ENCODE measurements at places on chromosomes 1 and 21.
A peak's percentile ranks its signal among the peaks of the same experiment; 100 is the strongest.

- no peak for DNase-seq
Measured at GRCh38 chr1:151007853-151008243, 401 bp upstream of the PRUNE1 start.

- no peak for DNase-seq
Measured at GRCh38 chr1:228286505-228287417, 78.9 kb downstream of the OBSCN start.

DNA sequence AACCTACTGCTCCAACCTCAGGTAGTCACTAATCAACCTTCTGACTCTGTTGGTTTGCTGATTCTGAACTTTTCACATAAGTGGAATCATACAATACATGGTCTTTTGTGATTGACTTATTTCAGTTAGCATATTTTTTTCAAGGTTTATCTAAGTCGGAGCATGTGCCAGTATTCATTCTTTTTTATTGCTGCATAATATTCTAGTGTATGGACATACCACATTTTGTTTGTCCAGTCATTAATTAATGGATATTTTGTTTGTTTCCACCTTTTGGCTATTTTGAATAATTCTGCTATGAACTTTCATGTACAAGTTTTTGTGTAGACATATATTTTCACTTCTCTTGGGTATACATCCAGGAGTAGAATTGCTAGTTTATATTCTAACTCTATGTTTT lies 53.0 kb upstream of the LRRN2 start:
- DNase-seq, result no peak

GRCh38 chr1:157641177-157641576 lies 43.3 kb upstream of the FCRL4 start:
- DNase-seq, result no peak

DNA sequence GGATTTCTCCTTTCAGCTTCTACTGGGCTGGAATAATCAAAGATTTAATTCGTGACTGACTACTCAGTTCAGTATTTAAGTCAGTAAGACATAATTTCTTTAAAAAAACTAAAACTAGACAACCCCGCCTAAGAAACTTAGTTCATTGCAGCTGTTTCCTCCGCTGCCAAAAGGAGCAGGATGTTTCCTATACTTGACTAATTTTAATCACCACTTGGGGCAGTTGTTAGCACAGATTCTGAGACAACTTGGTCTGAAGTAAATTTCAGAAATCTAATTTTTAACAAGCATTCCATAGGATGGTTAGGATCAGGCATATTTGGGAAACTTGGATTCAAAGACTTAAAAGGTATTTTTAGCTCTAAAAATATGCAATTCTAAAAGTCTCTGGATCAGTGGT lies 34.0 kb downstream of the EPRS1 start:
- DNase-seq, result no peak

DNA sequence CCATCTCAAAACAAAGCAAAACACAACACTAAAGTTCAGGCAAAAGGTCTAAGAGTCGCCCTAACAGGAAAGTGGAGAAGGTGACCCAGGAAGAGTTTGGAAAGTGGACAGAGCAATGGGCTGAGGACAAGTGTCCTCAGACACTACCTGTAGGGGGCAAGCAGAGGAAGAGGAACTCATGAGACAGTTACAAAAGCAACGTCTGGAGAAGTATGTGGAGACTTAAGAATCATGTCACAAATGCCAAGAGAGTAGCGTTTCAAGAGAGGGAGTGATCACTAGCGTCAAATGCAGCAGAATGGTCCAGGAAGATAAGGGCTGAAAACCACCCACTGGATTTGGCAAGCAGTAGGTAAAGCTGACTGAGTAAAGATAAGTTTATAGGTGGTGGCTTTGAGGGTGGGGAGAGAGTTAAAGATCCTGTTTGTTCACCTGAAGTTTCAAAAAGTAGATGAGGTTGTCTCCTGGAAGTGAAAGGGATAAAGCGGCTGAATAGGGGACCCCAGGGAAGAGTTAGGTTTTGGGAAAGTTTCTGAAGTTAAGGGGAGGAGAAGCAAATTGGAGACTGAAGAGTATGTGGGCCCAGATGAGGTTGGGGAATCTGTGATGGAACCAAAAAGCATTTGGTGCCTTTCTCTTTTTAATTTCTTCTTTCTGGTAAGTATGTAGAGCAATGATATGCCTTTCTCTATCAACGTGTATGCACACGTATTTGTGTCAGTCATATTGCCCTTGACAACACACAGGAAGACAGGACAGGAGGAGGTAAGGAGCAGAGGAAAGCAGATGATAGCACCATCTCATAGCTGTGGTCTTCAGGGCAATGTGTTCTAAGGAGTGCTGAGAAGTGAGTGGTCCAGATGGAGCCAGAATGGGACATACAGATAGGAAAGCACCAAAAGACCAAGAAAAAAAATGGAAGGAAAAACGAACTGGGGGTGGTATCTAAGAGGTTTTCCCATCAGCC lies 3.1 kb downstream of the BSDC1 start:
- no peak for DNase-seq

GRCh38 chr1:15727021-15727420 lies 9.0 kb upstream of the SLC25A34 start:
- DNase-seq, result no peak

DNA sequence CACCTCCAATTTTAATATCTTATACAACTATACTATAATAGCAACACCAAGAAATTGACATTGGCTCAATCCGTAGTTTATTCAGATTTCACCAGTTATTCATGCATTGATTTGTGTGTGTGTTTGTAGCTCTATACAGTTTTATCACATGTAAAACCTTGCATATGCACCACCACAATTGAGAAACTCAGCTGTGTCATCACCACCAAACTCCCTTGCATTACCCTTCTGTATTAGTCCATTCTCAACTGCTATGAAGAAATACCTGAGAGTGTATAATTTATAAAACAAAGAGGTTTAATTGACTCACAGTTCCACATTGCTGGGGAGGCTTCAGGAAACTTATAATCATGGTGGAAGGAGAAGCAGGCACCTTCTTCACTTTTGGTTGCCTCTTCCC lies 162.1 kb downstream of the PATJ start:
- no peak for DNase-seq

DNA sequence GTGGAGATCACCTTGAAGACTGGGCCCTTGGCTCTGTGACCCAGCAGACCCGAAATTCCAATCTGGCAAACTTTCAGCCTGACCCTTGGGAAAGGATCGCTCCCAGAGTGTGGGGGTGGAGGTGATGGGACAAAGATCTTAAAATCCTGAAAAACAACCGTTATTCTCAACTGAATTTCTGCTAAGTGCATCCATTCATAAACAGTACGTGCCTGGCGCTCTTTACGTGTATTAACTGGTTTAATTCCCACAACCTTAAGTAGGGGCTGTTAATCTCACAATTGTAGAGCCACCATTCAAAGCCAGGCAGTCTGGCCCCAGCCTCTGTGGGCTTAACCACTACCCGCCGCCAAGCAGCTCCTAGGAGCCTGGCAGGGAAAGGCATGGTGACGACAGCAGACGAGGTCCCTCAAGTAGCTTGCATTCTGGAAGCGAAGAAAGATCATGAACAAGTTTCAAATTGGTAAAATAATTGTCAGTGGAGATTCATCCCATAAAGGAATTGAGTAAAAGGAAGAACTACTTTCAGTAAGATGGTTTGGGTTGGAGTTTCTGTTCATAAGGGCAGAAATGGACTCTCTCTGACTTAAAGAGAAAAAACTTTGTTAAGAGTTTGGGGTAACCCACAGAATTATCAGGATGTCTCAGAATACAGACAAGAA lies 11.4 kb upstream of the RGS16 start:
- DNase-seq, result no peak

DNA sequence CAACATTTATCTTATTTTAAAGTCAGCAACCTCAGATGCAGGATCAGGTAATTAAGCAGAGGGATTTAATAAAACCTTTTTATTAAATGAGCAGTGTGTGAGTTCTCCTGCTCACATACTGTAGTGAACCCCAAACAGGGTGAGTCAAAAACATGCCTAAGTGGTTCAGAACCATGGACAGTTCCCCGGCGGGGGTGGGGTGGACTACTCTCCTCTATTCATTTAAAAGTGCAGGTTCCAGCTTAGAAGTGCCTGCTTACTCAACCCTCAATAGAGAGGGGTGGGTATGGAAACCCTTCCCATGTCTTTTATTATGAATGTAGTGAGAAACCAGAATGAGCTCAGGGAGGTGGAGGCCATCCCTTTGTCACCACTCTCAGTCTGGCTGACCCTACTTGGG lies 397.9 kb downstream of the HHAT start:
- no peak for DNase-seq

DNA sequence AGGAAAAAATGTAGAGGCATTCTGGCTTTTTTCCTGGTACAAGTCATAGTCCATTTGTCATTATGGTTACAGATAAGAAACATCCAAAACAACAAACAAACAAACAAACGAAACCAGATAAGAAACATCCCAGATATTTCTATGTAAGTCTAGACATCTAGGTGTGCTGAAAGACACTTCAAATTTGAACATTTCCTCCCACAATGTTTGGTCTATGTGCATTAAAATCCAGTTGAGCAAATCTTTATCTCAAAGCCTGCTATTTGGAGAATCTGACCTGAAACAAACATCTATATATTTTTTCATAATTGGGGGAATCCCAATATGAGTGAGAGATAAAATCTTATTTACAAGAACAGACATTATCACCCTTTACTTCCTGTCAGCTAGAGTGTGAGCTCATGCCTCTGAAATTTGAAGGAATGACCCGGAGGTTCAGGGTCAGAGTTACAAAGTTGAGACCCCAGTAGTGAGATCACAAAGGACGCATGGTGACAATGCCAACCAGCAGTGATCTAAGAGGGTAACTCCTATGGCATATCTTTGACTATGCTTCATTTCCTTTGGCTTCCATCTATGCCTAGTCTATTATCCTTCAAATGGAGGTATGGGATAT lies 182.9 kb upstream of the ATP1B1 start:
- no peak for DNase-seq

GRCh38 chr1:232484856-232485255 lies 145.1 kb downstream of the SIPA1L2 start:
- no peak for DNase-seq

DNA sequence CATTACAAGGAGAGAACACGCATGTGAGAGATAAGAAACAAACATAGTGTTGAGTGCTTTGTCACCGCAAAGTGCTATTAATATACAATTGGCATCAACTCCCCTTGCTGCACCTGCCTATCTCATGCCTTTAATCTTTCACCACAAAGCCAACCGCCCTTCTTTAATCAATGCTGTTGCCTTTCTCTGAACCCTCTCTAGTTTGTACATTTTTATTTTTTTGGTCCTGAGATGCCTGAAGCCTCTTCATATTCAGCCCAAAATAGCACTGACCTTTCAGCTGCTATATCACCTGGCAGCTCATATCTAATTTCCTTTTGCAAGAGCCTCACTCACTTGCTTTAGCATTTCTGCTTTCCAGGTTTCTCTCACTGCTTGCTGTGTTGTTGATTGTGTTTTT lies 504.7 kb downstream of the NUF2 start:
- DNase-seq, result no peak

- DNase-seq, result no peak
Measured at GRCh38 chr1:33723251-33723650, 140.6 kb upstream of the HMGB4 start.

DNA sequence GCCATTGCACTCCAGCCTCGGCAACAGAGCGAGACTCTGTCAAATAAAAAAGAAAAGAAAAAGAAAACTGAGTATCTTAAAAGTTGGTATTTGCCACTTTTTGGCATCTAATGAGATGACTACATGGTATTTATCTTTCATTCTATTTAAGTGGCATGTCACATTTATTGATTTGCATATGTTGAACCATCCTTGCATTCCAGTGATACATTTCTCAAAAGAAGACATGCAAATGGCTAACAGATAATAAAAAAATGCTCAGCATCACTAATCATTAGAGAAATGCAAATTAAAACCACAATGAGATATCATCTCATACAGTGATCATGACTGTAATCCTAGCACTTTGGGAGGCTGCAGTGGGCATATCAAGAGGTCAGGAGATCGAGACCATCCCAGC lies 28.1 kb downstream of the SFPQ start:
- DNase-seq, result no peak

- peak; percentile 23 for DNase-seq
Measured at GRCh38 chr1:198669023-198669698, 30.3 kb downstream of the PTPRC start.

DNA sequence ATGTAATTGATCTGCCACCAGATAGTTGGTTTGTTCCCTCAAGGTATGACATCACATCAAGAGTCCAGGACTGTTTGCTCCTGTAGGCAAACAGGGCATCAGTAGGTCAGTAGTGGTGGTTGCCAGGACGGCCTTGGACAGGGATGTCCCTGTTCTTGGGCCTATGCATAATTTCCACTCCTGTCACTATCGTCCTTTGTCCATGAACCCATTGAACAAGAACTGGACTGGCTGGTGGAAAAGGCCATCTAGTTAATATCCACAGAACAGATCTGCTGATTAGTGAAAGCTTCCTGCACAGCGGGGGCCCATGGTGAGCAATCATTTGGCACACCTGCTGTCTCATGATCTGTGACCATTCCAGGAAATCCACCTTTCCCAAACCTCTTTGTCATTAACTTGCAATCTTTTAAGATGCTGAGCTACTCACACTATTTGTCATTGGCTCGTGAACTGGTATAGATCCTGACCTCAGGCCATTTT lies 12.4 kb upstream of the BSDC1 start:
- DNase-seq, result no peak

DNA sequence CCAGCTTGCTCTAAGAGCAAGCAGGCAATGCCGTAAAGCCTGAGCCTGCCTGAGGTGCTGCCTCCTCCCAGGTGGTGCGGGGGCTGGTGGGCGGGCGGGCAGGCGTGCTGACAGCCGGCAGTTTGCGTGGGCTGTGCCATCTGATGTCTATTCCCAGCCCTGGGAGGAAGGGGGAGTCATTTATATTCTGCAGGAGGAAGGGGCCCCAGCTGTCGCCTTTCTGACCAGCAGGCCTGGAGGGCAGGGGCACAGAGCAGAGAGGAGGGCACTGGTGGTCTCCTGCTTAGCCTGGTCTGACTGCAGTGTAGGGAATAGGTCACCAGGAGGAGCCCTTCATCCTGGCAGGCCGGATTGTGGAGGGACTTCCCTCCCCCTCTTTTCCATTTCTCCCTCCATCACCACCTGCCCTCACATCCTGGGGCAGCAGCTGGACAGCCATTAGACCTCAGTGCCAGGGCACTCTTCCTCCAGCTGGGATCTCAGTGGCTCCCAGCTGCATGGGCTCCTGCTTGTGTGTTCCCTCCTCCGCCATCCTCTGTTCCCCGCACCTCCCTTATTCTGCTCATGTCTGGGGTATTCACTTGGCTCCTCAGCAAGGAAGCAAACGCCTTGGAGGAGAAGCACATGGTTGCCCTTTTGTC lies 4.4 kb downstream of the CYB561D1 start:
- no peak for DNase-seq

GRCh38 chr1:6154525-6155319 lies 25.4 kb downstream of the CHD5 start:
- no peak for DNase-seq

DNA sequence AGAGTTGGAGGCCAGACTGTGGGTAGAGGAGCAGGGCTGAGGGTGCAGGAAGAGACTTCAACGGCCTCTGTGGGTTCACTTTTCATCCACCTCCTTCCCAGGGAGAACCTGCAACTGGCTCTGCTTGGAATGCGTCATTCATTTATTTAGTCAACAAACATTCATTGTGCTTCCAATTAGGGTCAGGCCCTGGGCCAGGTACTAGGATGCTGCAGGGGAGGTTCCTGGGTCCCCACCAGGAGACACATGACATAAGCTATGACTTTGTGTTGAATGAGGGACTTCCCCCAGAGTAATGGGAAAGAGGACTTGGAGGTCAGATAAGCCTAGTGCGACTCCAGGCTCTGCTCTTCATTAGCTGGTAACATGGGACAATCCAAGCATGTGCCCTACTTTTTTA lies 46.3 kb upstream of the RPL11 start:
- DNase-seq, result no peak
